ENCODE measurements at places on chromosomes 6 and 20. TPM values are rescaled to one million over a fixed set of nuclear protein-coding genes. Genes with fewer than 3 reads are reported as not detected.

DNA sequence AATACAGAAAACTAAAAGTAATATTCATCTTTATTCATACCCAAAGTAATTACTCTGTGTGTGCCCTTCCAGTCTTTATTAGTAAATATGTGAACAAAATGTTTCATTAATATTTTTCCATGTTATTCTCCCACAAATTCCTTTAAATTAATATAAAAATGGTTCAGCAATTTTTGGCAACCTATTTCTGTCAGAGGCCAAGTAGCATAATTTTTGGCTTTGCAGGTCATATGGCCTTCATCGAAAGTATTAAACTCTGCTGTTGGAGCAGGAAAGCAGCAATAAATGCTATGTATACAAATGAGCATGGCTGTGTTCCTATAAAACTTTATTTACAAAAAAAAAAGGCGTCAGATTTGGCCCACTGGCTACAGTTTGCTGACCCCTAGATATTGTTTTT, 16.1 kb downstream of the ZC2HC1B start:
- DNase-seq: no peak

DNA sequence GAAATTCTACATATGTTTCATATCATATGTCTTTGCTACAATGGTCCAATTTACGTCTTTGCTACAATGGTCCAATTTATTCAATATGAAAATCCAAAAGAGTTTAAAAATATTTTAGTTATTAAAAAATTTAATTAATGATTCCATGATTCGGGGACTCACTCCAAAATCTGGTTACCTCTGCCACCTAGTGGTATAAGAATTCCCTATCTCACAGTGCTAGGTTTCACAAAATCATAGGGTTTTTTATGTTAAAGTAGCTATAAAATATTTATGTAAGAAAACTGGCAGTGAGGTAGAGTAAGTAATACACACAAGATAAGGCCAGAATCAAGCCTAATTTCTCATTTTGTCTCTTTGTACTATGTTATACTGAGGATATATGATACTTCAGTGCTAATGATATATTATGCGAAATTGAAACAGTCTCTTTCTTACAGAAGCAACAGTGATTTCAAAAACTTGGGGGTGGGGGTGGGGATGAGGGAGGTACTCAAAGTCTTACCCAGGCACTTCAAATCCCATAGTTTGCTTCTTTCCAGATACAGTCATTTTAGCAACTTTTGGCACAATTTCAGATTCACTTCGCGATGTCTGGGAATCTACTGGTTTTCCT, 52.3 kb downstream of the HBS1L start:
- DNase-seq: peak; percentile 10

- DNase-seq: no peak
These were observed 86.6 kb upstream of the TOP1 start for GRCh38 chr20:40942006-40942405.

DNA sequence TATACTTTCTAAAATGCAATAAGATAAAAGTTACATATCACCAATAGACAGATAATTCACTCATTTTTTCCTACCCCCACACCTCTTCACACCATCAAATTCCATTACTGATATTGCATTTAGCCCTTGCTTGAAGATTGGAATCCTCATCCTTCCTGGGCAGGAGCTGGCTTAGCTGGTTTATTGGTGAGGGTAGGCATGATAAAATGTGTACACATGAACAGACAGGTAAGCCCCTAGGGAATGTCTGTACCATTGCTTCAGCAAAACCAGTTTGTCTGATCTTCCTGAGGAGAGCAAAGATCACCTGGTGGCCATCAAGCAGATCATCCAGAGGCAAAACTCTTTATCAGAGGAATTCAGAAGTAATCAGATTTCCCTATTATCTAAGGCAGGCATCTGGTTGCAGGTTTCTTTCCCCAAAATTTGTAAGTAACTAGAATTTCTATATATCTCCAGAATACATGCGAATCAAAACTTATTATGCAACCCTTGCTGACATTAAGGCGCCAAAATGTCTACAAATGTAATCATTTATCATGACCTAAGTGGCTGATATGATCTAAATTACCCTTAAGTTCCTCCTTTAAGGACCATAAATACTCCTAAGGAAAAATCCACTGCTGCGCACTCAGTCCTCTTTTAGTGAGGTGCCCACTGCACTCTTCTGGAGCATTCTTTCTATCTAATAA, 6.6 kb upstream of the FABP7 start:
- no peak for DNase-seq

GRCh38 chr6:84651583-84651982, 112.8 kb downstream of the TBX18 start:
- no peak for DNase-seq

- DNase-seq: no peak
These were observed 7.8 kb downstream of the TMC2 start for GRCh38 chr20:2544211-2544610.

DNA sequence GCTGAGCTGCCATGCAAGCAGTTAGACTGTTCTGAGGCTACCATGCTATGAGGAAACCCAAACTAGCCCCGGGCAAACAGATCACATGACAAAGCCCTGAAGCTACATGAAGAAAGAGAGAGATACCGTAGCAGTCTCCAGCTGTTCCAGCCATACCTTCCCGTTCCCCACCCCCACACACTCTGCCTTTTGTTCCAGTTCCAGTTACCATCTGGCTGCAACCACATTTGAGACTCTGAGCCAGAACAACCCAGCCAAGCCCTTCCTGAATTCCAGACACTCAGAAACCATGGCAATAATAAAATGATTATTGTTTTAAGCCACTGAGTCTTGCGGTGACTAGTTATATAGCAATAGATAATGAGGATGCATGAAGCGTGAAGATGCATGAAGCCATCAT, 28.3 kb downstream of the RIN2 start:
- peak; percentile 52 for DNase-seq

DNA sequence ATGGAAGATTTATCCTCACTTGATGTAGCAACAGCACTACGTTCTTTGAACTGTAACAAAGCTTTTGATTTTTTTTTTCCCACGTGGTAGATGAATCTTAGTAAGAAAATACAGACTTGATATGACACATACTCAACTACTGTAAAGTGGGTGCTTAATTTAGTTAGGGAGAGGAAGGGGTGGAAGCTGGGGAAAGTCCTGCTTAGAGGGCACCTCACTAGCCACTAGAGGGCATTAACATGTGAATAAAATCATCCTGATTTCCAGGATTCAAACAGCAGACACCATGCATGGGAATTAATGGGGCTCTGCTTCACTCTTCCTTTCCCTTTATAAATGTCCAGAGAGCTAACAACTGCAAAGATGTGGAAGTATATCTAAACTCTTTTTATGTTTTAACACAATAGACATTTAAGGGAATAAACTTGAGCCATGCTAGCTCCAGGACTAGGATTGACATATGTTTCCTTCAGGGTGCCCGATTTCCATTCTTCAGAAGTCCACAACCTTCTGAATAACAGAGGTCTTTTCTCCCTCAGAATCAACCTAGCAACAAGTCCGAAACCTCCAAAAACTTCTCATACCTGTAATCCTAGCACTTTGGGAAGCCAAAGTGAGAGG, 250.1 kb downstream of the ATXN1 start:
- peak; percentile 43 for DNase-seq

GRCh38 chr6:124535746-124536145, 426.5 kb upstream of the RNF217 start:
- peak; percentile 74 for DNase-seq

- DNase-seq: peak; percentile 42
These were observed 46.7 kb downstream of the CEBPB start for GRCh38 chr20:50237349-50237748.

DNA sequence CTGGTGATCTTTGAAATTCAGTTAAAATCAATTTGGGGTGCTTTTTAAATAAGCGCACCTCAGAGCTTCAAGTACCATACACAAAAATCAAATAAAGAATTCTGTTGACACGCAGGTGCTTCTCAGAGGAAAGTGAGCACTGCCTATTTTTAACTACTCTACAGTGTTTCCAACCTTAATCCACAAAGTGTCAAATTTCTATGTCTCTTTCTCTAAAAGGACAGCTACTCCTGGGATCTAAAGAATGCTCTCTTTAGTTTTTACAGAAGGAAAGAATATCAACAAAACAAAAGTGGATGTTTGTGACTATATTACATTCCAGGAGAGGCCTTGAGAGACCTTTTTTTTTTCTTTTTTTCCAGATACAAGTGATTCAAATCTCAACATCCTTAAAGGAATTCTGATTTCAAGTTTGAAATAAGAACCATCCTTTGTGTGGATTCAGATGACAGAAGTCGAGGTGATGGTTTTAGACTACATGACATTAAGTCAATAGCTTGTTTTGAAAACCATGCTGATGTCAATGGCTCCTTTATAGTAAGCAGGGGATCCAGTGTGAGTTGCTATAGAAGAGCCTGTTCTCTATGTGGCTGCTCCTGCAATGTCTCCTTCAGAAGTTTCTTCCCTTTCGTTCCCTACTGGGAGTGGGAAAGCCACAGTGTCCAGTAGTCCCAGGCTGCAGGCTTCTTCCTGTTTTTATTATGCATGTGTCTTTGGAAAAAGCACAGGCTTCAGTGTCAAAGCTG, 67.2 kb upstream of the DEFB112 start:
- no peak for DNase-seq

DNA sequence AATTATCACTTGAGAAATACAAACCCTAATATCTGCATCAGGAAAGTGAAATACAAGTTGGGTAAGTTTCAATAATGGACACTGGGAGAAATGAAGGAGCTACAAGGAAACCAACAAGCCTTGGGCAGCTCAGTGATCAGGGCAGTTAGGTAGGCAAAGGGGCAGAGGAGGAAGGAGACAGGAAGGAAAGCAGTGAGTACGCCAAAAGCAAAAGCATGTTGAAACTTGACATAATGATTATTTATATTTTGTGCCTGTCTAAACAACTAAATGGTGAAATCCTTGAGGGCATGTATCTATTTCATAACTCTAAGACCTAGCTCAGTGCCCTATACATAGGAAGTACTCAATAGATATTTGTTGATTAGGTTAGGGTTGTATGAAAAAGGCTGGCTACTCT, 23.3 kb downstream of the PXT1 start:
- no peak for DNase-seq

- DNase-seq: no peak
These were observed 15.0 kb downstream of the PARD6B start for GRCh38 chr20:50746138-50746940.

DNA sequence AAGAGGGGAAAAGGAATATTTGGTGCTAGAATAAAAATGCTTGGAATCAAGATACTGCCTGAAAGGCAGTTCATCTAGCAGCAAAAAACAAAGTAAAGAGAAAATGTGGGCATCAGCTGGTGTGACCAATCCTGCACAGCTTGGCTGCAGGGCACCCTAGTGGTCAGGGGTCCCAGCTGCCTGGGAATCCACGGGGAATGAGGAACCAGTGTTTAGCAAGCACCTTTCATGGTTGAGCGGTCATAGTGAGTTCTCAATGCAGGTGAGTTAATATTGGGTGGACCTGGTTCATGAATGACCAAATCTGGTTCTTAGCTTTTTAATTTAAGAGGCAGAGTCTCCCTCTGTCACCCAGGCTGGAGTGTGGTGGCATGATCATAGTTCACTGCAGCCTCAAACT, 53.3 kb downstream of the CAP2 start:
- DNase-seq: no peak

DNA sequence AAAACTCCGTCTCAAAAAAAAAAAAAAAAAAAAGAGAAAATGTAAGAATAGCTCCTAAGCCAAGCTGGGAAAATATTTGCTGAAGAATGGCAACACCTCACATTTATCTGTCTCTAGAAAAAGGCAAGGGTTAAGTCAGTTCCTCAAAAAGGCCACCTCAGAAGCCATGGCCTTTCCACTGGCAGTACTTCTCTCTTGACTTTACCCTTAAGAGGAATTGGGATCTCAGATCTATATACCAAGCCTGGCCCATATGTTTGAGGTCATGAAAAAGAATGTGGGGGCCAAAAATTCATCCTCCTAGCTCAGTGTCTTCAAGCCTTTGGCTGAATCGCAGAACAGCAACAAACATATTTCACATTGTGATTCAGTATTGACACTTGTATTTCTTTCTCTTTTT, 10.9 kb upstream of the NCOA3 start:
- DNase-seq: no peak

GRCh38 chr6:53659458-53659857, 6.1 kb downstream of the KLHL31 start:
- DNase-seq: no peak

DNA sequence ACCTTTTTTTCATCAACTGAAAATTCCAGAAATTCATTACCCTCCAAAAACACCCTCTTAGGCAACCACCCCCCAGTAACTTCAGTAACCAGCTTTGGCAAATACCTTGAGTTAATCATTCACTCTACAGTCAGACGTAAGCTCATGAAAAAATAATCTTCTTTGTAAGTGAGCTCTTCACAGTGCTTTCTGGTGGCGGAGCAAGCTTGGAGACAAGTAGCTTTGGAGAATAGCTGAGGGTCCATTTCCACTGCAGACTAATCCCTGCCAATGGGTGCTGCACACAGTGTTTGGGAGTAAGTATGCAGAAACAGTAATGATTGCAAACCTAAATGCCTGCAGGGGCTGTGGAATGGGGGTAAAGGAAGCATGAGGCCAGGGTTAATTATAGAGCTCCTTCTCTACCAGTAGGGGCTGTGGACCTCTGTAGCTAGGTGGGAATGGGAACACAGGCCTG, 56.8 kb upstream of the HINT3 start:
- no peak for DNase-seq

- no peak for DNase-seq
These were observed 10.4 kb upstream of the SNPH start for GRCh38 chr20:1255675-1256074.

DNA sequence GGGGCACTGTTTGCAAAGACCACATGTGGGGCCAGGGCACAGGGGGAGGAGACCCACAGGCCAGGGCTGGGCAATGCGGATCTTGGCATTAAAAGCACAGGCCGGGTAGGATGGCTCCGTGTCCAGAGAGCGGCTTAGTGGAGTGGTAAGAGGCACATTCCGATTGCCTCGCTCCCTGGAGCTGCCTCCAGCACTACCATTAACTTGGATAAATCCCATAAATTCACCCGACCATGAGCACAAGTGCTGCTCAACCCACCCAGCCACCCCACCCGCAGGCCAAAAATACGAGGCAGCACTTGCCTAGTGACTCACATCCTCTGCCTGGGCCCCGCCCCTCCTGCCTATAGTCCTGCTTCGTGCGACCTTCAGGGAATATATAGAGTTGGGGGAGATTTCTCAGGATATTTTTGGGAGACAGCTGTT, 67.5 kb upstream of the QKI start:
- DNase-seq: no peak

PRKN gene
- total RNA-seq: 0.43 TPM

RSPH9 gene
- total RNA-seq: not detected

HLA-F gene
- 8.2 TPM for total RNA-seq

CALHM4 gene
- total RNA-seq: not detected

ASIP gene
- not detected for total RNA-seq

SSTR4 gene
- total RNA-seq: not detected

PSORS1C1 gene
- total RNA-seq: 3.4 TPM

DEFB119 gene
- total RNA-seq: not detected

Data from A172 (cell line).